ENCODE measurements at places on chromosomes 4 and X.

GRCh38 chr4:127656047-127656680 is 23.4 kb downstream of the INTU start:
- no peak for DNase-seq

GRCh38 chrX:34404386-34405070 is 252.6 kb downstream of the TMEM47 start:
- no peak for DNase-seq

- no peak for DNase-seq
These were observed 1.7 kb downstream of the NKX3-2 start for GRCh38 chr4:13542577-13543031.

DNA sequence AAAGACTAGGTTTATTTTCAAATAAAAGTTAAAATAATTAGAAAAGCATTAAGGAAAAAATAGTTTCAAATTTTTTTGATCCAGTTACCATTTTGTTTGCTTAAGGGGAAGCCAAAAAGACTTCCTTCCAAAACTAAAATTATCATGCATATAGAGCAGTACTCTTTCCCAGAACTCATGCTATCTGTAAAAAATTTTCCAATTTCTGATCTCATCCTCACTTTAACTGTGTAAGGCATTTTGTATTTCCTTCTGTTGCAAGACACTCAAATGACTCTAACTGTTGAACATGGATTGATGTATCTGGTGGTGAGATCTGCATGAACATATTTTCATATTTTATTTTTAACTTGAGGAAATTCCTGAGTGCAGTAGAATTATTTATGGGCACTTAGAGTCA is 150.1 kb downstream of the ADAM29 start:
- no peak for DNase-seq

GRCh38 chrX:128901018-128901417 is 622.3 kb downstream of the SMARCA1 start:
- no peak for DNase-seq

- no peak for DNase-seq
These were observed 210.7 kb downstream of the MAML3 start for GRCh38 chr4:139943277-139943676.

GRCh38 chrX:26672571-26672970 is 456.6 kb downstream of the MAGEB5 start:
- no peak for DNase-seq

DNA sequence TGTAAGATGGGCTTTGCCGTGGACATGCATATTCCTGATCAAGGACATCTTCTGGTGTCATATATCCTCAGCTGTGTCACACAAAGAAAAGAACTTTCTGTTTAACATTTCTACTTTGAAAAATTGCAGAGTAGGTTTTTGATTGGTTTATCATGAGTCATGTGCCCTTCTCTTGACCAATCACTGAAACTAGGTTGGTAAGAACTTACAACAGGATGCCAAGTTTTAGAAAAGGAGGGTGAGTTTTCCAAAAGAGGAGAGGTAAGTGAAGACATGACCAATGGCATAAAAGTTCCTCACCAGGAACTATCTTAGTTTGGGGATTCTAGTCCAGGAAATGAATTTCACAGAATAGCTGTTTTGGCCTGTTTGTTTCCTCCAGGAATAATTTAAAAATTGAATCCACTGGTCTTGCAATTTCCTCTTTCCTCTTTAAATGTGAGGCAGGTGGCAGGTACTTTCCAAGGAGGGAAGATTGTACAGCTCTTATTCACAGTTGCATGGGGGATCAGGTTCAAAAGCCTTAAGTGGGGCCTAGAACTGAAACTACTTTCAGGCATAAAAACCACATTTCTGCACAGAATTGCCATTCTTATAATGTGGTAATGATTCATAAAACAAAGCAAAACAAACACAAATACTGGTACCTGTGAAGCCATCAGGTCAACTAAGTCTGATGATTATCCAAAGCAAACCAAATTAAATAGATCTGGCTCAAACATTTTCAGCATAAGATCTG is 1114.5 kb upstream of the LCORL start:
- DNase-seq, result no peak

All from thyroid gland (tissue), 4 donors.